Osteocyte (in vitro differentiated cells): ENCODE measurements at places on chromosomes 1 and 21. TPM values are rescaled to one million over a fixed set of nuclear protein-coding genes. Genes with fewer than 3 reads are reported as not detected.
A peak's percentile ranks its signal among the peaks of the same experiment; 100 is the strongest.

The MTF2 gene
- 24.9 and 26.2 TPM in 2 replicates for total RNA-seq

The EEIG2 gene
- total RNA-seq = 12.9 and 13.3 TPM in 2 replicates

- DNase-seq = peak; percentile 91
Observed at GRCh38 chr1:32773018-32773763, 44.0 kb downstream of the YARS1 start.

GRCh38 chr1:107413951-107414350 is 273.1 kb downstream of the NTNG1 start:
- DNase-seq = no peak
